OCI-M1 (cell line): ENCODE measurements at places on chromosomes 1 and 21.

DNA sequence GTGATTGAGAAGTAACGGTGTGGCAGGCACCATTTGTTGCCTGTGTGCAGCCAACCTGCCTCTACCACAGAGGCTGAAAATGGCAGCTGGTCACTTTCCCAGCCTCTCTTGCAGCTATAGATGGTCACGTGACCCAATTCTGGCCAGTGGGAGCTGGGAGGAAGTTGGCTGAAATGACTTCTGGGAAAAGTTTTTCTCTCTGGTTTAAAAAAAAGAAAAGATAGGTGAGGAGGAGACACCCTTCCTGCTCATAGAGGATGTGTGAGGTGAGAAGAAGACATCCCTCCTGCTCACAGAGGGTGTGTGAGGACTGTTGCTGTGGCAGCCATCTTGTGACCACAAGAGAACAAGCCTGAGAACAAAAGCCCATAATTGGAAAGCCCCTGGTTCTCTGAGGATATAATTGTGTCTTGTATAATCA lies 122.8 kb downstream of the SYF2 start:
- DNase-seq = no peak

GRCh38 chr1:65420590-65421350 lies at the start of the genes LEPR and LEPROT:
LEPR (plus strand) TSS chr1:65420668; CDS start chr1:65565566, 144,898 bp downstream.
LEPROT (plus strand) TSS chr1:65420668; CDS start chr1:65420725, 57 bp downstream.
- DNase-seq = peak; percentile 86

GRCh38 chr1:210922666-210923065 lies 211.3 kb downstream of the KCNH1 start:
- no peak for DNase-seq

DNA sequence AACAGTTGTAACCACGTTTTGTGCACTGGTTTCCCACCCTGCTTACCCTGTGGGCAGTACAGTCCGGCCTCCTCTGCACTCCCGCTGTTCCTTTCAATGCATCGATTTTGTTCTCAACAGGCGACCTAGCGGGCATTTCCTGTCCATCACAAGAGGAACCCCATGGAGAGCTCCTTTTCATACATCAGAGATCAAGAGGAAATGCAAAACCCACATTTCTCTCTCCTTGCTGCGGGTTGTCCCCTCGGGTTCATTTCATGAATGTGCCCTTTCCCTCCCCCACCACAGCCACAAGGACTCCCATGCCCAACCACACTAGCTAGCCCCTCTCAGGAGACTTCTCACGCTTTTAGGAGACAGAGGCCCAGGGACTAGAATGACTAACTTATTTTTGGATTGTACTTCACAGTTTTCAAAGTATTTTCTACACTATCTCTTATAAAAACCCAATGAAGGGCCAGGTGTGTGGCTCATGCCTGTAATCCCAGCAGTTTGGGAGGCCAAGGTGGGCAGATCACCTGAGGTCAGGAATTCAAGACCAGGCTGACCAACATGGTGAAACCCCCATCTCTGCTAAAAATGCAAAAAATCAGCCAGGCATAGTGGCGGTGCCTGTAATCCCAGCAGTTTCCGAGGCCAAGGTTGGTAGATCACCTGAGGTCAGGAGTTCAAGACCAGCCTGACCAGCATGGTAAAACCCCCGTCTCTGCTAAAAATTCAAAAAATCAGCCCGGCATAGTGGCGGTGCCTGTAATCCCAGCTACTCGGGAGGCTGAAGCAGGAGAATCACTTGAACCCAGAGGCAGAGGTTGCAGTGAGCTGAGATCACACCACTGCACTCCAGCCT lies 18.4 kb downstream of the ATP1A4 start:
- no peak for DNase-seq

DNA sequence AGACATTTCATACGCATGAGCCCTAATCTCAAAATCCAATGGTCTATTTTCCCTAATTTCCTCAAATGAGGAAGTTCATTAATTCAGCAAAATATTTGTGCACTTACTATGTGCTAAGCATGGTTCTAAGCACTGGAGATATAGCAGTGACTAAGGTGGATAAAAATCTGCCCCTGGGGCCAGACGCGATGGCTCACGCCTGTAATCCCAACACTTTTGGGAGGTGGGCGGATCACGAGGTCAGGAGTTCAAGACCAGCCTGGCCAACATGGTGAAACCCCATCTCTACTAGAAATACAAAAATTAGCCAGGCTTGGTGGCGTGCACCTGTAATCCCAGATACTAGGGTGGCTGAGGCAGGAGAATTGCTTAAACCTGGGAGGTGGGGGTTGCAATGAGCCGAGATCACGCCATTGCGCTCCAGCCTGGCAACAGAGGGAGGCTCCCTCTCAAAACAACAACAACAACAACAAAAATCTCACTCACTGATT lies 4.3 kb upstream of the MIIP start:
- DNase-seq = peak; percentile 69

- no peak for DNase-seq
Observed at GRCh38 chr1:230684146-230684545, 29.8 kb downstream of the AGT start.

- DNase-seq = no peak
Observed at GRCh38 chr1:95984798-95985374, 736.7 kb upstream of the PTBP2 start.

GRCh38 chr1:52706136-52706670 lies 8.1 kb upstream of the COA7 start:
- no peak for DNase-seq

GRCh38 chr1:225626698-225627097 lies 26.2 kb downstream of the ENAH start:
- DNase-seq = no peak

DNA sequence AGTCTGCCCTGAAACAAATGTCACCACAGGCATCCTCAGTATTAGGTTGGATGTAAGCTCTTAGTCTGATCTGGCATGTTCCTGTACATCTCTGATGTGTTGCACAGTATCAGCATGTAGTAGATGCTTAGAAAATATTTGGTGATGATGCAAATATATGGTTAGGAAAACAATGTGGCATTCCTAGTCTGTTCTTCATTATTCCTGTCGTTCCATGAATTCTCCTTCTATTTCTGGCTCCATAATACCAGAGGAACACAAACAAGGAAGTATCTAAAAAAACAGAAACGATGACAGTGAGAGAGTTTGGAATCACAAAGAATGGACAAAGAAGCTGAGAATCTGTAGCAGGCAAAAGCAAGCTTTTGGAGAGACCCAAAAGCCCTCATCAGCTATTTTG lies 236.6 kb downstream of the HHAT start:
- no peak for DNase-seq

- no peak for DNase-seq
Observed at GRCh38 chr21:35077975-35078374, 28.9 kb upstream of the RUNX1 start.

- no peak for DNase-seq
Observed at GRCh38 chr21:17436626-17437111, 76.2 kb upstream of the CXADR start.

- DNase-seq = no peak
Observed at GRCh38 chr1:64047549-64047996, 155.8 kb upstream of the UBE2U start.

DNA sequence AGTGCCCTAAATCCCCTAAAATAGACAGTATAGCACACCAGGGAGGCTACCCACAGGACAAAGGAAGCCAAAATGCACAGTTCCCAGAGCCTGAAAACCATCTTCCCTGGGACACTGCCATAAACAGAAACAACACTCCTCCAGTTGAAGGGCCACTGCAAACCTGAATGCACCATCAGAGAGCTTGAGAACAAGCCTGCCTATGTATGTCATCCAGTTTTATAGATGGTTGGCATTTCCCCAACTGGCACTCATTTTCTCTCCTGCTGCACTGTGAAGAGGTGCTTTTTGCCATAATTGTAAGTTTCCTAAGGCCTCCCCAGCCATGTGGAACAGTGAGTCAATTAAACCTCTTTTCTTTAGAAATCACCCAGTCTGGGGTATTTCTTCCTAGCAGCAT lies 169.0 kb downstream of the AGBL4 start:
- DNase-seq = no peak

DNA sequence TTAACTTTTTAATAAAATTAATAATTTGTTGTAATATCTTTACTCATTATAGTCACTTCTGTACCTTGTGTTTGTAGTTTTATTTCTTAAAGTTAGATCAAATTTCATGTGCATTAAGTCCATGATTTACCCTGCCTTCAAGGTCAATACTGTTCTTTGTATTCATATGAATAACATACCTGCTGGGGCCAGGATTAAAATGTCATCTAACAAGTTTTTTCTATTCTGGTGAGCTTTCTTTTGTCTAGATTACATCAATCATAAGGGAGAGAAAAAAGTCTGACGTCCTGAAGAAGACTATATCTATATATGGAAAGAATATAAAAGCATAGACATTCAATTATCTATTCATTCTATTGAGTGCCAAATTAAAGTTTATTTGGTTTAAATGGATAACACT lies 232.6 kb downstream of the COL11A1 start:
- DNase-seq = no peak

DNA sequence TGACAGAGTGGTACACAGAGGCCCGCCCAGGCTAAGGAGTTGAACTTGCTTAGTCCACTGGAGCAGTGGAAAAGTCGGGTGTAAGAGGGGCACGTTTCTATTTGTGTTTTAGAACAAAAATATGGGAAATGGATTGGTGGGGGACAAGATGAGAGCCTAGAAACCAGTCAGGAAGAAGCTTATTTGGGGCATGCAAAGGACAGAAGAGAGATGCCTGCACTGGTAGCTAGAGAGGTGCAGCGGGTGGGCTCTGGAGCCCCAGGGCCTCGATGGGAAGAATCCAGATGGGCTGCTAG lies 1.2 kb upstream of the LIN9 start:
- no peak for DNase-seq

- no peak for DNase-seq
Observed at GRCh38 chr1:74610961-74611360, 62.6 kb downstream of the ERICH3 start.

GRCh38 chr21:18529254-18529653 lies 125.7 kb upstream of the TMPRSS15 start:
- DNase-seq = no peak

DNA sequence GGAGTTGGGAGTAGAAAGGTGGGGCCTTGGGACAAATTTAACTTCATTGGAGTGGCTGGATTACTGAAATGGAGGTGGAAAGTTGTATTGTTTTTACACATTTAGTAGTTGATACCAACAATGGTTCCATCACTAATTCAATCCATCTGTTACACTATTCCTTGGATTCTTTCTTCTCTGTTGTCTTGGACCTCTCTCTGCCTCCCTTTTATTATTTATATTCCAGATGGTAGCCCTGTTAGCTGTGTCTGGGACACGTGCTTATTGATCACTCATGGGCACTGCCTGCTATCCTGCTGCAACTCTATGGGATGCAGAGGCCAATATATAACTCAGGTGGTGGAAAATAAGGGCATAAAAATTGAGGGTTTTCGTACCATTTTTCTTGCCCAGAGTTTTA lies 346.3 kb downstream of the PAPPA2 start:
- DNase-seq = no peak

GRCh38 chr1:64856553-64856952 lies 109.8 kb downstream of the JAK1 start:
- no peak for DNase-seq

- no peak for DNase-seq
Observed at GRCh38 chr1:37752583-37753471, 12.1 kb downstream of the EPHA10 start.

- DNase-seq = peak; percentile 86
Observed at GRCh38 chr1:167935216-167936067, 1.0 kb upstream of the DCAF6 start.

- peak; percentile 9 for DNase-seq
Observed at GRCh38 chr1:183733715-183734114, 71.2 kb upstream of the RGL1 start.

DNA sequence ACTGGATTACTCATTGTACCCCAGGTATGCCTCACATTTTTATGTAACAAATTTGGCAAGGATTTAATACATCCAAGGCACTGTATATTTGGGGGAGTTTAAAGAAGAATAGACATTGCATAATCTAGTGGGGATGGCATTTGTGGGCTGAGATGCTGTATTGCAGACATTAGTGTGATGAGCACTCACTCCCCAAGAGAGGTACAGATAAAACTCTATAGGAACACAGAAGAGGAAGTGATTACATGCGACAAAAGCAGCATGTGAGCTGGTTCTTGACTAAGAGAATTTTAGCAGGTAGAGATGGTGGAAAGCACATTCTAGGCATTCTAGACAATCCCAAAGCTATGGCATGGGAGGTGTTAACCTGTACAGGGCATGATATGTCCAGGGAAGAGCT lies 24.2 kb upstream of the CDC14A start:
- peak; percentile 73 for DNase-seq

GRCh38 chr1:200081151-200081968 lies 53.9 kb downstream of the NR5A2 start:
- no peak for DNase-seq

GRCh38 chr1:52602856-52603600 lies 857 bp downstream of the GPX7 start:
- DNase-seq = no peak

GRCh38 chr1:8095584-8095983 lies 69.5 kb upstream of the ERRFI1 start:
- DNase-seq = no peak

DNA sequence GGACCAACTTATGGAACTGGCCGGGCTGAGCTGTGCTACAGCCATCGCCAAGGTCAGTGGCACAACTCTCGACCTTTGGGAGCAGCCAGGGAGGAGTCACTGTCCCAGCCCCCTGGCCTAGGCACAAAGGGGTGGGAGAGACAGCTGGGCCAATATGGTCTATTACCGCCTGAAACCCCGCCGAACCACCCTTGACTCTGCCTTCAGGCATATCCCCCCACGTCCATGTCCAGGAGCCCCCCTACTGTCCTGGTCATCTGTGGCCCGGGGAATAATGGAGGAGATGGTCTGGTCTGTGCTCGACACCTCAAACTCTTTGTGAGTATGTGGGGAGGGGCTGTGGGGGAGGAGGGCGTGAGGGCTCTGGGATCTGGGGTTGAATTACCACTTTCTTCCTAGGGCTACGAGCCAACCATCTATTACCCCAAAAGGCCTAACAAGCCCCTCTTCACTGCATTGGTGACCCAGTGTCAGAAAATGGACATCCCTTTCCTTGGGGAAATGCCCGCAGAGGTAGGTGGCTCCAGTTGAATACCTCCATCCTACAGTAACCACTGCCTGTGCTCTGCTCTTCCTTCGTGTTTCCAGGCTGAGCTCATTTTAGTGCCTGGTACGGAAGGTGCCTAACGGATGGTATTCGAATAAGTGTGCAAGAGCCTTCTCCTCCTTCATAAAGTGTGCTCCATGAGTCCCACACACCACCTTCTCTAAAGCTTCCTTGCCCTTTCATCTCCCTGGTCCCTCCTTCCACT lies 758 bp downstream of the NAXE start:
- DNase-seq = no peak

- peak; percentile 76 for DNase-seq
Observed at GRCh38 chr1:243254233-243254926, 701 bp downstream of the CEP170 start.

GRCh38 chr1:11653861-11654136 lies 430 bp downstream of the FBXO2 start:
- no peak for DNase-seq
